Activated CD4-positive, alpha-beta memory T cell treated with anti-CD3 and anti-CD28 coated beads for 36 hours (primary cell): ENCODE measurements at places on chromosomes 4 and X.
A peak's percentile ranks its signal among the peaks of the same experiment; 100 is the strongest.

- peak; percentile 51 for DNase-seq
Observed at GRCh38 chr4:17577665-17578481, 875 bp downstream of the LAP3 start.

DNA sequence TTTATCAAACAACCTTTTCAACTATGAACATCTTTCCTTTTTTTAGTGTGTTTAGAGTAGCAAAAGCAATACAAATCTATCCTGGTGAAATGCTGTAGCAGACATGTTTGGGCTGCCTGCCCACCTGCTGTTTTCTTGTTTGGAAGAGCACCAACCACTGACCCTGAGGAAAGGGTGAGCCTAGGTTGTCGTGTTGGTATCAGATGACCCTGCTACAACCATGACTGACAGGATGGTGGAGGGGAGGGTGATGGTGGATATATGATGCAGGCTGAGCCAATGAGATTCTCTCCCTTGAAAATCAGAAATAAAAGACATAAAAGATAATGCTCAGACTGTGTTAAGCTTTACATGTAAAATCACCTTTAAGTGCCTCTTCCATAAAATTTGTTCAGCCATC is 201.2 kb downstream of the NPNT start:
- no peak for DNase-seq

GRCh38 chrX:42704454-42704853 is 73.5 kb downstream of the PPP1R2C start:
- DNase-seq = no peak

DNA sequence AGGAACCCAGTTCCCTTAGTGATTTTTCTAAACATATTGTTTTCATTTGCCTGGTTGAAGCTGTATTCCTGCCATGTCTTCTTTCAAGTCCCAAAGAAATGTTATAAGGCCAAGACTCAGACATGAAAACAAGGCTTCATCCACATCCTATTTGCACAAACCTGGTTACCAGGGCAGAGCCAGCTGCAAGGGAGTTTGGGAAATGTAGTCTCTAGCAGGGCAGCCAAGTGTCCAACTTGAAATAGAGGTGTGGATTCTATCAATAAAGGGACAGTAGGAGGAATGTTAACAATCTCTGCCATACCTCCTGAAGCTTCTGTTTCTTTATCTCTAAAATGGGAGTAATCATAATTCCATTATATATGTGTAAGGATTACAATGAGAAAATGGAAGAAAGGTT is 56.6 kb downstream of the INTS12 start:
- no peak for DNase-seq

DNA sequence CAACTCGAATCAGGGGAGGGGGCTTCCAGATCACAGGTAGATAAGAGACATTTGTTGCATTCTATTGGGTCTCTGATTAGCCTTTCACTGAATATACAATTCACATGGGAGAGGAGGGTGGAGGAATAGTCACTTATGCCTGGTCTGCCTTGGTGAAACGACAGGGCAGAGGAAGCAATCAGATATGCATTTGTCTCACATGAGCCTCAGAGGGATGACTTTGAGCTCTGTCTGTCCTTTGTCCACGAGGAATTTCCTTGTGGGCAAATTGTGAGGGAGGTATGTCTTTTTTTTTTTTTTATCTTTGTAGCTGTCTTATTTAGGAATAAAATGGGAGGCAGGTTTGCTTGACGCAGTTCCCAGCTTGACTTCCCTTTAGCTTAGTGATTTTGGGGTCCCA is 28.5 kb upstream of the TMSB4X start:
- DNase-seq = no peak

DNA sequence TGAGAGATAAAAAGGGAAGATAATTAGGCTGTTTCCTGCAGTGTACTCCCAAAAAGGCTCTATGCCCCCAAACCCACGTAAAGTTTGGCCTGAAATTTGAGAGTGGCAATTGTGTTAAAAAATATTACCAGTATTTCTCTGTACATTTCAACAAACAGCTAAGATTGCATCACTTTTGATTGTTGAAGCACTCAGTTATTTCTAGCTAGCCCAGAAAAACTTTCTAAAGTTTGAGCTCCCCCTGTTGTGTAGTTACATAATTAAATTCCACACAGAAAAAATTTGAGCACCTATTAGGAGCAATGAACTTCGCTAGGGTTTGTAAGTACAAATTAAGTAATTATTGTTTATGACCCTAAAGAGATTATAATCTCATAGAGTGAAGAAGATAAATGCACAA is 109.4 kb downstream of the DLG3 start:
- DNase-seq = no peak

- no peak for DNase-seq
Observed at GRCh38 chr4:102341201-102341600, 4.1 kb downstream of the SLC39A8 start.

GRCh38 chr4:17812125-17812524 is 1.3 kb downstream of the NCAPG start:
- no peak for DNase-seq

DNA sequence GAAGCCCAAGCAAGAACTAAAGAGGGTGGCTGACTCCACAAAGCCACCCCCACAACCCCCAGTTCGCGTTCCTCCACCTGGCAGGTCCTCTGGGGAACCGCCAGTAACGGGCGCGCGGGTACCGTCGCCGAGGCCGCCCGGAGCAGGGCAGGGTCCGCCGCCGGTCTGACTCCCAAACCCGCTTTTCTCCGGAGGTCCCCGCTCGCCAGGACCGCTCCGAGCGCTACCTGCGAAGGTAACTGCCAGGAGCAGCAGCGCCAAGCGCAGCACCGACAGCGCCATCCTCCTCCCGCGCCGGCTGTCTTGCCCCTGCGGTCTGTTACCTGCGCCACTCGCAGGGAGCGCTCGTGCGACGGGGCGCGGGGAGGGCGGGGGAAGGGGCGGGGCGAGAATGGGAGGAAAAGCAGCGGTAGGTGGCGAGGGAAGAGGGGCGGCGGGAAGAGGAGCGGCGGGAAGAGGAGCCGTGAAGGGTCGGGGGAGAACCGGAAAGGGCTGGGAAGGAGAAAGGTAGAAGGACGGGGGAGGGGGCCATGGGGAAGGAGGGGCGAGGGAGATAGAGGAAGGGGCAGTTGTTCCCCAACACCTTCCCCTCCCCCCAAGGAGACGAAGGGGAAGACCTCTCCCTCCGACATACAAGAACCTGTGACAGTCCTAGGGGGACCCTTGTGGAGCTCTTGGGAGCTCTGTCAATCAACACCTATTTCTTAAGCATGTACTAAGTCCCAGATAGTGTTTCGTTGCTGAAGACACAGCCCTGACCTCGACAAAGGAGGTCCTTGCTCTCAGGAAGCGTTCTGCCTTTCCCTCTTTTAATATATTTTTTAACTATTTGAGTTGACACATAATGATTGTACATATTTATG is at the start of gene SPINK2:
Gene SPINK2, minus strand, starts transcription at position 321 of the 863 bp plus-strand sequence. Its CDS starts 39 bp downstream, at position 282.
- DNase-seq = peak; percentile 77

- DNase-seq = no peak
Observed at GRCh38 chr4:163693211-163693610, 198.7 kb downstream of the TMA16 start.

- DNase-seq = no peak
Observed at GRCh38 chr4:95949136-95949765, 109.4 kb downstream of the PDHA2 start.

GRCh38 chrX:150587585-150588503 is 19.4 kb downstream of the MTM1 start:
- DNase-seq = peak; percentile 46

- DNase-seq = peak; percentile 54
Observed at GRCh38 chr4:184343502-184344177, 126.0 kb upstream of the ENPP6 start.

GRCh38 chr4:70515367-70516250 is 2.8 kb upstream of the AMTN start:
- no peak for DNase-seq

DNA sequence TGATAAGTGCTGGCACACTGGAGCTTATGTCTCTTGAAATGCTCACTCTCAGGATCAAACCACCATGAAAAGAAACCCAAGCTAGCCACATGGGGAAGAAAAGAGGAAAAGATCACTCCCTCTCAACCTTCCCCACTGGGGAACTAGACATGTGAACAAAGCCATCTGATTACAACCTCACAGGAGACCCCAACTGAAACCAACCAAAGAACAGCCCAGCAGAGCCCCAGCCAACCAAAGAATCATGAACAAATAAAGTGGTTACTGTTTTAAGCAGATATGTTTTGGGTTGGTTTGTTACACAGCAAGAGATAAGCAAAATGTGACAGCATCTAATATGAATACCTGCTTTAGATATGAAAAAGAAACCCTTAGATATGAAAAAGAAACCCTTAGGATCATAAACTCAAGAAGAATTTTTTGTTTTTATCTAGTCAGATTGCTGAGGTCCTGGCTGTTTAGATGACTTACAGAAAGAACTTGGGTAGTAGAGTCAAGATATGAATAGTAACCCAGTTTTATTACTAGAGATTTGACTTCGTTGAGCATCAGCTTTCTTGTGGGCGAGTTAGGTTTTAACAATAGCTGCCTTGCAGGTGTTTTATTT is 23.7 kb upstream of the TLR7 start:
- DNase-seq = no peak

DNA sequence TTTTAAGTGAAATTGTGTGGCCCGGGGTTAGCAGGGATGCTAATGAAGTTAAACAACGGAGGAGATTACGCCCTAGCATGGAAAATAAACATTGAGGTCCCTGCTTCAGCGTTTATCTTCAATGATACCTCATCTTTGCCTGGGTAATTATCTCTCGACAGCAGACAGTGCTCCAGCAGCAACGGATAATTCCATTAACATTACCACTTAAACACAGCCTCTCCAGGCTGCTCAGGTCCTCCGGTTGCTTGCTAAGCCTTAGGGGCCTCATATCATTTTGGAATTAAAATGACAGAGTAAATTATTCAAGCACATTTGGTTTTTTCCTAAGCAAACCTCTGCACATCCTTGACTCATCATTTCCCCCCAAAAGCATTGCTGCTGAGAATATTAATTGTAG is 281.5 kb upstream of the KLF3 start:
- DNase-seq = no peak

- DNase-seq = no peak
Observed at GRCh38 chr4:177400030-177400429, 42.2 kb downstream of the AGA start.

DNA sequence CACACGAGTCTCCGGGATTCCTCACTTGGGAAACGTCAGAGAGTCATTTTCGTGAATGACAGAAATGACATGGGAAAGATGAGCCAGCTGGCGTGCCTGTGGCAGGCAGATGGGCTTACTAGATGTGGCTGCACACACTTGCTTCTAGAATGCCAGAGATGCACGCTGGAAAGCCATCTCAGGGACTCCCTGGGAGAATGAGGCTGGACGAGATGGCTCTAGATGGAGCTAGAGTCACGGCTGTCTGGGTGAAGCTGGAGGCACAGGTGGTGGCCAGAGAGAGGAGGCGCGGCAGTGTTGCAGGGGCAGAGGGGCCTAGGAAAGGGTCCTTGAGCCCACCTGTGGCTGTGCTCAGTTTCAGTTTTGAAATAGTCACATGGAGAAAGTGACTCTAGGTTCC is 26.0 kb downstream of the TKTL1 start:
- peak; percentile 35 for DNase-seq

GRCh38 chrX:39928704-39929378 is 168.9 kb downstream of the BCOR start:
- DNase-seq = no peak

- DNase-seq = no peak
Observed at GRCh38 chr4:150722908-150723362, 141.0 kb downstream of the MAB21L2 start.

GRCh38 chrX:54049801-54050200 is 5.5 kb upstream of the PHF8 start:
- DNase-seq = no peak

DNA sequence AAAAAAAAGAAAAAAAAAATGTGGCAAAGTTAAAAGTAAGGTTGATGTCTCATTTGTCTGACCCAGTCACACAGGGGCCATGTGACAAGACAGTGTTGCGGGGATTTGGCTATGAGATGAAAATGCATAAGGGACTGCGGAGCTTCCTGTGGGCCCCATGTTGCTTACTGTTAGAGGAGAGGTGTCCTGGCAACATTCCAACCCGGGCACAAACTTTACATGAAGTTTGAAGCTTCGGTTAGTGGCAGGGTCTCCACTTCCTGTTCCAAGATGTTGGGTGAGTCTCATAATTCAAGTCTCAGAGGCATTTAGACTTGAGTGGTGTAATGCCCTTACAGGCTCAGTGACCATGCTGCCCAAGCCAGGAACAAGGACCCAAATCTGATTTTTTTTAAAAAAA is 111.3 kb downstream of the MAML3 start:
- no peak for DNase-seq

GRCh38 chrX:34521563-34521962 is 135.5 kb downstream of the TMEM47 start:
- no peak for DNase-seq

DNA sequence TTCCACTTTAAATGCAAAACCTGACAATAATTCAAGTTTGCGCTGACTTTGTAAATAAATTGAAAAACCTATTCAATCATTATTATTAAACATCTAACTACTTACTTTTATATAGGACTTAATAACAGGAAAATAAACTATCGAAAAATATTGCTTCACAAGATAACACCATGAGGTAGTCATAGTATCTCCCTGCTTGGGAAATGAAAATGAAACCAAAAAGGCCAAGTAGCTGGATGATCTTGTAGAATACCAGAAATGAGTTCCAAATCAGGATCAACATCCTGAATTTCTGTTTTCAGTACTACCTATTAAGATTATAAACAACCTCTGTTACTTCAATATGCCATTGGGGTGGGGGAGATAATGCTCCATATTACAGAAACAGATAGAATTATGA is 58.9 kb downstream of the CHIC2 start:
- no peak for DNase-seq

- DNase-seq = no peak
Observed at GRCh38 chr4:175998782-175999181, 66.9 kb upstream of the WDR17 start.

- no peak for DNase-seq
Observed at GRCh38 chrX:136468391-136469103, 19.2 kb upstream of the BRS3 start.

DNA sequence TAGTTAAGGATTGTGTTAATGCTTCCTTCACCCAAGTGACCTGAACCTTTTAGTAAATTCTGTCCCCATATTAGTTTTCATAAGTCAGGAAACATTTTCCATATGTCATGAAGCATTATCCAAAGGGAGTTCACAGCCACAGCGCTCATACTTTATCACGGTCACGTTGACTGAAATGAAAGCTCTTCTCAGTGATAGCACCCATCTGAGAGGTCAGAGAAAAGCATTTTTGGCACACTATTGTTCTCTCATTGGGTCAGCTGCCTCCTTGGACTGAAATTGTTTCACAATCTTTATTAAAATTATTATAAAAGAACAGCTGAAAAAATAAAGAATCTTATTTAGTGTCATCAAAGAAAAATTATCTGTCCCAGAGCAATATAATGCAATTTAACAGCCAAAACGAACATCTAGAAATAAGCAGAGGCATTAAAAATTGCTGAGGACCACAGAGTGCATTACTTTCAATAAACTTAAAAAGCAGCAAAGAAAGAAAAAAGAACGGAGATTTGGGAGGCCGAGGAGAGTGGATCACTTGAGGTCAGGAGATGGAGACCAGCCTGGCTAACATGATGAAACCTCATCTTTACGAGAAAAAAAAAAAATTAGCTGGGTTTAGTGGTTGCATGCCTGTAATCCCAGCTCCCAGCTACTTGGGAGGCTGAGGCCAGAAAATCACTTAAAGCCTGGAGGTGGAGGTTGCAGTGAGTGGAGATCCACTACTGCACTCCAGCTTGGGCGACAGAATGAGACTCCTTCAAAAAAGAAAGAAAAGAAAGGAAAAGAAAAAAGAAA is 680.8 kb upstream of the FAM241A start:
- no peak for DNase-seq
